Stimulated activated CD8-positive, alpha-beta memory T cell treated with anti-CD3 and anti-CD28 coated beads, Interleukin-7, amount 100 ng/mL, for 1 hour (primary cell): ENCODE measurements at places on chromosomes 11 and 22.
A peak's percentile ranks its signal among the peaks of the same experiment; 100 is the strongest.

DNA sequence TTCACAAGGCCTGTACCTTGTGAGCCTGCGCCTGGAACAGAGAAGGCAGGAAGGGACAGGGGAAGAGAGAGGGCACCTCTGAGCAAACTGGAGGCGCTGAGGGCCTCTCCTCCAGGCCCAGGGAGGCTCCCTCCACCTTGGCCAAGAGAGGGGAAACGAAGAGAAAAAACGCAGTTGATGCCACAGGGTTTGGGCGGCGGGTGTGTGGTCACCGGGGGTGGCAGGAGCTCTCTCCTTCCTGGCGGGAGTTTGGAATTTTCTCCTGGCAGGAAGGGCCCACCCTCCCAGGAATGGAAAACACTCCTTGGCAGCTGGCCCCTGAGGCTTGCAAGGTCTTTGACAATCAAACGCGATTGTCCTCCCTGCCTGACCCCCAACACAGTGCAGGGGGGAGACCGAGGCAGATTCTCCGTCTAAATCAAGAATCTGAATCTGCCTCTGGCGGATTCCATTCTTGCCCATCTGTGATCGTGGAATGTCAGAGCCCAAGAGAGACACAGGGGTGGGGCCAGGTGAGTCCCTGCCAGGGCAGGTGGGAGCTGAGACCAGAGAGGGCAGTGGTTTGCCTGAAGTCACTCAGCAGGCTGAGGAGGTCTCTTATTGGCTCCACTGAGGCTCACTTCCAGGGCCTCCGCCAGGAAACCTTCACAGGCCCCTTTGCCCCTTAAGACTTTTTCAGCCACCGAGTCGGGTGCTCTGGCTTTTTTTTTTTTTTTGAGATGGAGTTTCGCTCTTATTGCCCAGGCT, 21.0 kb downstream of the RPL3 start:
- DNase-seq = no peak

GRCh38 chr11:11387622-11388305, 34.7 kb upstream of the CSNK2A3 start:
- no peak for DNase-seq

- no peak for DNase-seq
Observed at GRCh38 chr11:96197801-96198701, 144.9 kb downstream of the MAML2 start.

GRCh38 chr11:66106786-66107599, 36.9 kb downstream of the PACS1 start:
- no peak for DNase-seq

DNA sequence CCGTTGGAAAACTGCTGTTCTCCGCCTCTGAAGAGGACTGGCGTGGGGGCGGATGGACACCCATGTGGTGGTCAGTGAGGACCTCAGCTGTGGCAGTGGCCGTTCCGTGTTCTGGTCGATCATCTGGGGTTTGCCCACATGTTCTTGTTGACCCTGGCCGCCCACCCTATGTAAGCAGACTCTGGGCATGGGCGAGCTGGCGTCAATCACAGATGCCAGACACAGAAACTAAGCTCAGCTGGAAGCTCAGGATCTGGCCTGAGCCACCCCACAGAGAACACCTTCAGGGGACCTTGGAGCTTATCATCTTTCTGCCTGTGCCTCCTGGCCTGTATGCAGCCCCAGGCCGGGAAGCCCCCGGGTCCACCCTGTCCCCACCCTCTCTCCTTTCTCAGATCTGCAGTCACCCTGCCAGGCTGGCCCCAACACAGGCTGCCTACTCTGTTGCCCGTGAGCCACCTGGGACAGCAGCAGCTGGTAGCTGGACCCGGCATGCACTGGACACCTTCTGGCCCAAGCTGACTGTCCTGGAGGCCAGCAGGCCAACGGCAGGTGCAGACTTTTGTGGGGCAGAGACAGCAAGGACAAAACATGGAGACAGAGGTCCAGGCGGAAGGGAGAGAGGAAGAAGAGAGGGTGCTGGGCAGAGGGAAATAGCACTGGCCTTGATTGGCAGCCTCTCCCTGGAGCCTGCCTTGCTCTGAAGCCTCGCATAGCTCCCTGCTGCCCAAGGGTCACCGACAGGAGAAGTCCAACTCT, 91.5 kb downstream of the PHF21B start:
- DNase-seq = no peak

GRCh38 chr11:117223741-117224689, 7.9 kb downstream of the PCSK7 start:
- no peak for DNase-seq

- DNase-seq = no peak
Observed at GRCh38 chr11:113528982-113529381, 53.8 kb upstream of the DRD2 start.

- DNase-seq = no peak
Observed at GRCh38 chr11:90332415-90332814, 109.6 kb upstream of the CHORDC1 start.

GRCh38 chr11:57513911-57514537, 1.5 kb downstream of the SLC43A1 start:
- no peak for DNase-seq

GRCh38 chr22:43263645-43264514, 76.9 kb upstream of the TTLL12 start:
- peak; percentile 76 for DNase-seq

GRCh38 chr11:7983832-7984590, 3.1 kb upstream of the EIF3F start:
- DNase-seq = no peak

DNA sequence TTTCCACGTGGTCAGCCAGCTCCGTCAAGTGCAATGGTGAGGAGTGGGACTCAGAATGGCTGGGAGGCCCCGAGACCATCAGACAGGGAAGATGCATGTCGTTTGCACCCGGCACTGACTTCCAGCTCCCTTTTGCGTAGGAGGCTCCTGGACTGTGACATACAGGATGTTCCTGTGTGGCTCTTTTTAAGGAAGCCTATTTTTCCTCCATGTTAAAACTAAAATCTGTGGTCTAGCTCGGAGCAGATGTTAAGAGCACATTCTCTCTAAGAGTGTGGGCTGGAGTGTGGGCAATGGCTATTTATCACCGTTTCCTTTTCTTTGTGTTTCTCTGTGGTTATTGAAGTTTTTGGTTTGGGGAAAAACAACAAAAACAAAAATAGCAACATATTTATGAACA, 40.9 kb upstream of the AMPD3 start:
- DNase-seq = no peak

DNA sequence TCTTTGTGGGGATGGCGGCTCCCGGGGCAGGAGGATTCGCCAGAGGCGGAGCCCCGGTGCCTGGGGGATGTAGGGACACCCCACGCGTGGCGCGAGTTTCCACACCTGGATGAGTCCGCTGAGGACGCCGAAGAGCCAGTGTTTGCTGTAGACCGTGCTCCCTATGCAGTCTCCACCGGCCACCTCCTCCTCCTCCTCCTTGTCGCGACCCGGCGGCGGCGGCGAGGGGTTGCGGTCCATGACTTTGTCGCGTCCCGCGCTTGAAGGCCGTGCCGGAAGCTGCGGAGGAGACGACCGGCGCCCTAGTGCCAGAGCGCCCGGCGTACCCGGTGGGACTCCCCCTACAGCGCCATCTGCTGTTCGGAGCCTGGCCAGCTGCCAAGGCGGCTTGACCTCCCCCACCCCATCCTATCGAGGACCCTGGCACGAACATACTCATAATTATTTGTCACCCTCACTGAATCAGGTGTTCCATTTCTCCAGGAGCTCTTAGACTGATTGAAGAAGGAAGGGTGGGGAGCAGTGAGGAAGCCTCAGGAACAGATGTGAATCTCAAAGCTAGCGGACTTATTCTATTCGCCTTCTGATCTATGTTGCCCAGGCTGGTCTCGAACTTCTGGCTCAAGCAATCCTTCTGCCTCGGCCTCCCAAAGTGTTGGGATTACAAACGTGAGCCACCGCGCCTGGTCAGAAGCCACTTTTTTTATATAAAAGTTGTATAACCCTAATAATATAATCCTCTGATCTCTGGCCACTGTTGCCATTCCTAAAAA, at the start of gene SAAL1:
Gene SAAL1 (minus strand): TSS at position 281 of the 773 bp plus-strand sequence. CDS start 41 bp downstream, at position 240.
- peak; percentile 78 for DNase-seq

DNA sequence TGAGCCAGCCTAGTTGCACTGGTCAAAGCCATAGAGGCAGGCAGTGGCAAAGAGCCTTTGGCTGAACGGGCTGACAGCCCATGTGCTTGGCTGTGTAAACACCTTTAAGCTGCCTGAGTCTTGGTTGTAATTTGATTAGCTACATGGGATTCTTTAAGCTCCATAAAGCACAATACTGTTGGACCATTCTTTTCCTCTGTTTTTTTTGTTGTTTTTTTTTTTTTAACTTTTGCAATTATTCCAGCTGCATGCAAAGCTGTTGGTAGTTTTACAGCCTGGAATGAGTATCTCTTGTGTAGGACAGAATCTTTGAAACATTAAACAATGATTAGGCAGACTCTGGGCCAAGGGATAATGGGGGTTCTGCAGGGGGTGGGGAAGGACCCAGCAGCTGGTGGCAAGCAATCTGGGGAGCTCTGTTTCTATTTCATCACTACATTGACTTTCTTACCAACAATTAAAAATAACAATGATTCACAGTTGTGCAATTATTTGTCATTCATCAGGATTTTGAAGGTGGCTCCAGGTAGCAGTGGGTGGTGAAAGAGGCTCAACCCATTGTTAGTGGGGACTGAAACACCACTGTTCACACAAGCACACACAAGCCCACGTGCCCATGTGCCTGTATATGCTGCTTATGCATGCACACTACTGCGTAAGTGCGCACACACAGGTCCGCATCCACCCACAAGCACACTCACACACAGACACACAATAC, 69.5 kb upstream of the CSNK2A3 start:
- no peak for DNase-seq

DNA sequence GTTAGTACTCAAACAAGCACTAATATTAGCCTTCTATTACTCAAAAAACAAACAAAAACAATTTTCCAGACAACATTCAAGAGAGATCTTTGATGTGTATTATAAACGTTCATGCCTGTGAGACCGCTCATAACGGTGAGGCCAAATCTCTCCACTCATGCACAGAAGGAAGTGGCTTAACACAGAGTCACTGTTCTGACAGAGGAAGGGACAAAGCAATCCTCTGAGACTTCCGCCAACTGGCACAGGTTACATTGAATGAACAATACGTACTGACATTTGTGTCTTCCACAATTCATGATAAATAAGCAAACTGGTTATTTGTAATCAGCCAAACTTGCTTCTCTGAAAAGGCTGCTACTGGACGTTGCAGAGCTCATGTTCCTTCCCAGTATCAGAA, 30.5 kb downstream of the CHKA start:
- DNase-seq = no peak

DNA sequence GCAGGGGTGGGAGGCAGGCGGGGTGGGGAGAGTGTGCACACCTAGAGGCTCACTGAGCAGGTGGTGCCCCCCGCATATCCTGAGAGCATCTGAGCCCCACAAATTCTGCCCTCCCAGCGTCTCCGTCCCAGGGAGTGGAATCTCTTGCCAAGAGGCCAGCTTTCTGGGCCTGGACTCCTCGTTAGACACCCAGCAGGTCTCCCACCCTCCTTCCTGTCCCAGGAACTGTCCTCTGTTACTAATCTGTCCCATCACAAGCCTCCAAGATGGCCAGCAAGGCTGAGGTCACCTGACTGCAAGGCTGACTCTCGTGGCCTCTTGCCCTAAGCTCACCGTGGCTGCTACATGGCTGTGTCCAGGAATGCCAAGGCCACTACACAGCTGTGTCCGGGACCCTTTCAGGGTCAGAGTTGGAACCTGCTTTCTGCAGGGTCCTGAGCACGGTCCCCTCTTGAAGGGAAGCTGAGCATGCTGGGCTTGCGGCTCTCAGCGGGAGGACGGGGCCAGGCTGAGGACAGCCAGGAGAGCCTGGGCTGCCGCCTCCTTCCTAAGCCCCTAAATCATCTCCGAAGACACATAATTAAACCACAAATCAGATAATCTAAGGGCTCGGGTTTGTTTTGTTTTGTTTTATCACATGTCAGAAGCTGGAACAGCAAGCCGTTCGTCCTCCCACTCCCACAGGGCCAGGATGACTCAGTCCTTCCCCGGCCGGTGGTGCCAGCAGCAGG, 1327.3 kb downstream of the TBC1D22A start:
- DNase-seq = no peak

DNA sequence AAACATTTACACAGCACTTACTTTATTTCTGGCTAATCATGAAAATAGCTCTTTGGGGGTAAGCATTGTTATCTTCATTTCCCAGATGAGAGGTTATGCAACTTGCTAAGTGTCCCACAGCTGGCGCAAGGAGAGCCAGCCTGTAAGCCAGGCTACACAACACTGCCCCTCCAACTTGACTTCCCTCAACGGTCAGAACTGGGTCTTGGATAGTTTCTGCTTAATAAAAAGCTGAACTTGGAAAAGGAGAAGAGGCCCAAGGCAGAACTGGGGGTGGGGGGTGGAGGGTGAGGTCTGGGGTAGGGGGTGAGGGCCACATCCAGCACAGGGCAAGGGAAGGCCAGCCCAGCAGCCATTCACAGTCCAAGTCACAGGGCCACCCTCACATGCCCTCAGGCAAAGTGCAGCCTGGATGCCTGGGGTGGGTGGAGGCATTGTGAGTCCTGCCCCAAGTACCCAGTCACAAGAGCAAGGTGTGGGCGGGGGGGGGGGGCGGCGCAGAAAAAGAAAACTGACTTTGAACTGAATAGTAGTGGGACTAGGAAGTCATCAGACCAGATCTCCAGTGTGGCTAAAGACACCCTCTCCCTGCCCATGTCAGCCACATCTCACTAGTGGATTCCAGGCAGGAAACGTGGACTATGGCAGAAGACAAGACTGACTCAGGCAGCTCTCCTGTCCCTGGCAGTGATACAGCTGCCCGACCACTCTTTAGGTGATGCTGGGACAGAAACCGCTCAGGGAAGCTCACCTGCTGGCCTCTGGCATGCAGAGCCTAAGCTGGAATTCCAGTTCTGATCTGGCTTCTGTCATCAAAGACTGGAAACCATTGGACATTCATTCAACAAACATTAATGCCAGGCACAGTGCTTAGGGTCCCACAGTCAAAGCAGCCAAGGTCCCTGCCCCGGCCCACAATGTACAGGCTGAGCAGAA, 52.4 kb downstream of the PACSIN2 start:
- no peak for DNase-seq

- no peak for DNase-seq
Observed at GRCh38 chr11:65223011-65223410, 38.8 kb upstream of the POLA2 start.

- DNase-seq = no peak
Observed at GRCh38 chr11:93766504-93766903, 17.6 kb upstream of the MED17 start.

- DNase-seq = no peak
Observed at GRCh38 chr11:111148121-111148520, 97.4 kb upstream of the POU2AF2 start.

DNA sequence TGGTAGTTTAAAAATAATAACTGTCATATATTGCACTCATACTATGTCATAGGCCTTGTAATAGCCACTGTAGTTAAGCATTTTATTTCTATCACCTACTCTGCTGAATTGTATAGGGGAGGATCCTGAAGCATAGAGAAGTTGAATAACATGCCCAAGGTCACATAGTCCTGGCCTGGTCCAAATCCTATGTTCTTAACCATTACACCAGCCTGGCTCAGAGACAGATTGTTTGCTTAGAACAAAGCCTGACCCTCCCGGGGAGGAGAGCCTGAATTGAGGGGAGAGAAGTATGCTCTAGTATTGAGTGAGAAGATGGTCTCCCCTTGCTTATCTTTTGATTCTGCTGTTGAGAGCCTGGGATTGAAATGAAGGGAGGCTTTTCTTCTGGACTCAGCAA, 2.2 kb downstream of the NEU3 start:
- DNase-seq = no peak

GRCh38 chr11:34160791-34161190, 55.4 kb downstream of the NAT10 start:
- DNase-seq = no peak
